ENCODE measurements at places on chromosomes 13 and 19.

DNA sequence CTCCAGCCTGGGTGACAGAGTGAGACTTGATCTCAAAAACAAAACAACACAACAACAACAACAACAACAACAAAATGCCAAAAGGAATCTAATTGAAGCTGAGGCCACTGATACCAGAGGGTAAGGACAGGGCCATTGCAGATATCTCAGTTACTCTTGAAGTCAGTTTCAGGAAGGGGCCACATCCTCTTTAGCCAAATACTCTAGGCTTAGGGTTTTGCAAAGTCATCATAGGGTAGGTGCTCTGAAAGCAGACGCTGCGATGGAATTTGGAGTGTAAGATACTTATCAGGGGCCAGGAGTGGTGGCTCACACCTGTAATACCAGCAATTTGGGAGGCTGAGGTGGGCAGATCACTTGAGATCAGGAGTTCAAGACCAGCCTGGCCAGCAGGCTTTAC lies 46.6 kb upstream of the UBAC2 start:
- DNase-seq = no peak

DNA sequence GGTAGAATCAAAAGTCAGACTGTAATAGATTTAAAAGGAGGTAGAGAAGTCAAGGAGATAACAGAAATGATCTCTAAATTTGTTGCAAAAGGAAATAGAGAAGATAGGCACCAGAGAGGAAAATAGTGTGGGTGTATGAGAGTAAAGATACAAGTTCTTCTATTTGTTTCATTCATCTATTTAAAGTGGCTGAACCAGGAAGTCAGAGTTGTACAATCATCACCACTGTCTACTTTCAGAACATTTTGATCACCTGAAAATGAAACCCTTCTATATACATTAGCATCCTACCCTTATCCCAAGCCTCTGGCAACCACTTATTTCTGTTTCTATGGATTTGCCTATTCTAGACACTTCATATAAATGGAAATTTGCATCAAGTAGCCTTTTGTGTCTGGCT lies 36.7 kb downstream of the INTS6 start:
- no peak for DNase-seq

DNA sequence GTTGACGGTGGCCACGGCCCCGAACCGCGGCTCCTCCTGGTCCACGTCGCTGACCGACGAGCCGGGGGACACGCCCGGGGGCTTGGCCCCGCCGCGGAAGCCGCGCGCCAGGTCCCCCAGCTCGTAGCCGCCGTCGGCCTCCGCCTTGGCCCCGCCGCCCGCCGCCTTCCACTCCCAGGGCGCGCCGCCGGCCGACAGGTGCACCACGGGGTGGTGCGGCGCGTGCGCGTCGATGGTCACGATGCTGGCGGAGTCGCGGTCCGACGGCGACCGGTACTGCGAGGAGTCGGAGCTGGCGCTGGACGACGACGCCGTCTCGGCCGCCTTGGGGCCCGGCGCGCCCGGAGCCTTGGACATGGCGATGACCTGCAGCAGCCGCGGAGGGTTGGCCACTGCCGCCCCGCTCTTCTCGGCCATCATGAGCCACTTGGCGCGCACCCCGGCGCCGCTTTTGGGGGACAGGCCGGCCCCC lies 9.0 kb downstream of the PLPPR3 start:
- DNase-seq = no peak

DNA sequence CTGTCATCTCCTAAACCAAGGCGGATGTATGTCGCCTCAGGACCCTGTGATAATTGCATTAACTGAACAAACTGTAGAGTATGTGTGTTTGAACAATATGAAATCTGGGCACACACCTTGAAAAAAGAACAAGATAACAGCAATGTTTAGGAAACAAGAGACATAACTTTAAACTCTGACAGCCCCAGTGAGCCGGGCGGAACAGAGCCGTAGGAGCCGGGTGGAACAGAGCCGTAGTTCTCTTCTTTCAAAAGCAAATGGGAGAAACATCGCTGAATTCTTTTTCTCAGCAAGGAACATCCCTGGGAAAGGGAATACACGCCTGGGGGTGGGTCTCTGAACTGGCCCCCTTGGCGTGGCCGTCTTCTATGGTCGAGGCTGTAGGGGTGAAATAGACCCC lies 31.8 kb upstream of the ZNF675 start:
- DNase-seq = no peak

GRCh38 chr13:24146961-24147569 lies 13.5 kb upstream of the SPATA13 start:
- DNase-seq = no peak

DNA sequence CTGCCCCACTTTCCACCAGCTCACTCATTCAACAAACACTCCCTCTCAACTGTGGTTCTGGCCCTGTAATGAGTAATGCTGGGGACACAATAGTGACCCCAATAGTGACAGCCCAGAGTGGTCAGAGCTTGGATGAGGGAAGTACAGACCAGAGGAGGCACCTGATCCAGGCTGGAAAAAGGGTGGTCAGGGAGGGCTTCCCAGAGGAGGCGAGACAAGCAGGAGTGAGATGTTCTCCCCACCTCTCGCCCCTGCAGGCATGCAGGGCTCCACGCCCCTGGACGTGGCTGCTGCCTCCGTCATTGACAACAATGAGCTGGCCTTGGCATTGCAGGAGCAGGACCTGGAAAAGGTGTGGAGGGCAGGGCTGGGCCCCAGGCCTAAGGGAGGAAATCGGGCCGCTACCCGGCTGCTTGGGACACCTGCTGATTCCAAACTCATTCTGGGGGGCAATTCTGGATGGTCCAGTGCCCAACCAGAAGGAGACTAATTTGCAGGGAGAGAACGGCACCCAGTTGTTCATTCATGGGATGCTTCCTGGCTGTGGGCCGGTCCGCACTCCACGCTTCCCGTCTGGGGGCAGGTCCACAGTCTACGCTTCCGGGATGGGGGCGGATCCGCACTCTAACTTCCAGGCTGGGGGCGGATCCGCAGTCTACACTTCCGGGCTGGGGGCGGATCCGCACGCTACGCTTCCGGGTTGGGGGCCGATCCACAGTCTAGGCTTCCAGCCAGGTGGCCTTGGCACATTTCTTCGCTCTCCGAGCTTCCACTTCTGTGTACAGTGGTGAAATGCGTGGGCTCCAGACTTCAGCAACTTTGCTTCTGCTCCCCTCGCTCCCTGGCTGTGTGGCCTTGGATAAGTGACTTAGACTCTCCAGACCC lies 63.4 kb downstream of the RYR1 start:
- DNase-seq = no peak

Data from activated gamma-delta T cell treated with anti-CD3 and anti-CD28 coated beads, Interleukin-2, amount 50 U/mL, for 16 hours (primary cell).